ENCODE measurements at places on chromosomes 13 and 19.
A peak's percentile ranks its signal among the peaks of the same experiment; 100 is the strongest.

DNA sequence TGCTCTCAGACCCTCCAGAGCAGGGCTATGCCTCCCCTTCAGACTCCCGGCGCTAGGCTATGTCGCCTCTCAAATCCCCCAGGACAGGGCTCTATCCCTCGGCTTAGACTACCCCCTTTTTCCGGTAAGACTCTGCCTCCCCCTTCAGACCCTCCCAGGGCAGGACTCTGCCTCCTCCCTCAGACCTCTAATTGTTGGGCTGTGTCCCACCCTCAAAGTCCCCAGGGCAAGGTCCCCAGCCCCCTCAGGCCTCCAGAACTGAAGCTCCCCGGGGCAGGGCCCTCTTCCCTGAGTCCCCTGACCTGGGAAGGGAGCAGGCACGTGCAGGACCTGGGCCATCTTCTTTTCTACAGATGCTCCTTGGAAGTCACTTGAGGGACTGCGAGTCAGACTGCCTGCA is 3.2 kb downstream of the KANK2 start:
- DNase-seq, result no peak

- no peak for DNase-seq
Observed at GRCh38 chr19:17946965-17947784, 14.4 kb downstream of the CCDC124 start.

DNA sequence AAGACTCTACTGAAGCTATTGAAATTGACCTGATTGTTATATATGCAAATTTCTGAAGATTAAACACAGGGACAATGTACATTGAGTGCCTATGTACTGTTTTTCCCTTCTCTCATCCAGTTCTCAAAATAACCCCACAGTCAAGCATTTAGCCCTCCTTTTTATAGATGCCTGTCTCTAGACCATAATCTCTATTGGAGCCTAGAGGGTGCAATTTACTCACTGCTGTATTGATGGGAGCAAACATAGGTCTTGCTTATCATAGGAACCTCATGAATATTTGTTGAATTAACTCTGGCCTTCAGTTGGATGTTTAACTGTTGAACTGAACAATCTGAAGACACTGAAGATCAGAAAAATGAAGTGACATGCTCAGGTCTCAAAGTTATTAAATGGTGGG is 183.0 kb downstream of the RFC3 start:
- no peak for DNase-seq

GRCh38 chr19:49132974-49133609 is 13.7 kb downstream of the PPFIA3 start:
- DNase-seq, result no peak

- no peak for DNase-seq
Observed at GRCh38 chr13:24985896-24986295, 110.0 kb upstream of the PABPC3 start.

DNA sequence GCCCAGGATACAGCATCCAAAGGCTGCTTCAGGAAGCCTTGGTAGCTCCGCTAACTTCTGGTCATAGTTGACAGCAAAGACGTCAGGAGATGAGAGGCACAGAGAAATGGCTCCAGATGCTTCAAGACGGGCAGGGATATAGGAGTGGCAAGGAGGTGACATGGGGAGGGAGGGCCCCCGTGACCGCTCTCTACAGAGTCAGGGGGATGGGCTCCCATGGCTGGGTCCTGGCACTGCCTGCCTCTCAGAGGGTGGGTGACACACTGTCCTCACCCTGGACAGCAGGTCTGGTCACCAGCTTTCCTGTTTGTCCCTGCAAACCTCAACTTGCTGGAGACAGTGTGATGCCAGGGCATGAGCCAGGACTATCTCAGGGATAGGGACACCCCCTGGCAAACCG is 10.3 kb upstream of the ZNF14 start:
- no peak for DNase-seq

GRCh38 chr19:8004723-8005513 is 523 bp downstream of the ELAVL1 start:
- no peak for DNase-seq

DNA sequence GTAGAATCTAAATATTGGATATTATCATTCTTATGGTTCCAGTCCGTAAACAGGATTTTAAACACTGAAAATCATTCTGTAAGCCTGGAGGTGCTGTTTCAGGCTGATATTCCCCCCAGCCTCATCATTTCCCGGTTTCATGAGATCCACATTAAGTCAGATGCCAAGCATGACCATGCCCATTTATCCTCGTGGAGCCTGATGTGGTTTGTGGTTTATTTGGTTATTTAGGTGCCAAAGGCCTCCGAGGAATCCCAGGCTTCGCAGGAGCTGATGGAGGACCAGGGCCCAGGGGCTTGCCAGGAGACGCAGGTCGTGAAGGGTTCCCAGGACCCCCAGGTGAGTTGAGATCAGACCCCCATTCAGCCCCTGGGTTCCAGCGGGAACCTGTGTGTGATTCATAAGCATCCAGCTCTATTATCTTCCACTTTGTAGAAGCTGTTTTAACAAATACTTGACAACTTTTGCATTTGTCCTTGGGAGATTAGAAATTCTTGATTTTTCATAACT is 92.5 kb downstream of the RAB20 start:
- no peak for DNase-seq

DNA sequence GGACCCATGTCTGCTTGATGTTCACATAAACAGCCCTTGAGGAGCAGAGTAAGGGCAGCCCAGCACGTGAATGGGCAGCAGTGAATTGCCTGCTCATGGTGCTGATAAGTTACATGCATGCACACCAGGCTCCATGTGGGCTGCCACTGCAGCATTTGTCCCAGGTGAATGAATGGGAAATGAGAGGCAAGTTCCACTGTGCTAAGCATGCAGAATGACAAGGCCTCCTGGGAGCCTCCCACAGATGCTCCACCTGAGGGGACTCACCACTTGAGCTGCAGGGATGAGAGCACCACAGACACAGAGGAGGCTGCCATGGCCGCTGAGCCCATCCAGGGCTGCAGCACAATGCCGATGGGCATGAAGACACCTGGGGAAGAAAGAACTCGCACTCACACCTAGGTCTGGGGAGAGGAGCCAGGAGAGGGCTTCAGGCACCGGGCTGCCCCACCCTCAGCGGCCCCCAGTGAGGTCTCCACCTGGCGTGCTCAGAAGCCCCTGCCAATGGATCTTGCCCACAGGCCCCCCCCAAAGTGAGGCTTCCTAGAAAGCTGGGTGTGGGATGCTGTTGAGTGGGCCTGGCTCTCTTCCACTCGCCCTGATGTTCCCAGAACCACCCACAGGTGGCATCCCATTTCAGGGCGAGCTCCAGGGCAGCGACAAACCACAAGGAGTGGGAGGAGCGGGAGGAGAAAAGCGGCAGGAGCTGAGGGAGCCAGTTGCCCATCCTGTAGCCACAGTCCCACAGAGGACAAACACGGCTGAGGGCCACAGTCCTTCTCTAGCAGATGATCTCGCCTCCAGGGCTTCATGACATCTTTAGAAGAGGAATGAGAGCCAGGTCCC is 73.8 kb downstream of the CCDC70 start:
- no peak for DNase-seq

GRCh38 chr19:13795595-13796300 is 505 bp downstream of the ZSWIM4 start:
- no peak for DNase-seq

- peak; percentile 13 for DNase-seq
Observed at GRCh38 chr13:34469196-34469986, 472.7 kb upstream of the NBEA start.

DNA sequence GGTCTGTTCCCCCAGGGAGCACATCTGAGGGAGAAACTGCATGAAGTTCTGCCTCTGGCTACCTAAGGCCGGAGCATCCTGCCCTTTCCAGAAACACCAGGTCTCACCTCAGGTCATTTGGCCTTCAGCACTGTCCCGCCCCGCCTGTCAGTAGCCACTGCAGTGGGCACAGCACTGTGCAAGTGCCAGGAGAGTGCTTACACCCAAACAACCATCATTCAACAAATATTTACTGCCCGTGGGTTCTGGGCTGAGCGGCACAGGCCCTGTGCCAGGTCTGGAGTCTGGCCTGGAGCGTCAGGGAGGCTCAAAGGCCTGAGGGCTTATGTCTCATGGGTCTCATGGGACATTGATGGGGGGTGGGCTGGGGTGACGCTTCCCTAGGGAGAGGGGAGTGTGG is 2.8 kb downstream of the USF2 start:
- no peak for DNase-seq

- peak; percentile 37 for DNase-seq
Observed at GRCh38 chr13:88196106-88196505, 524.9 kb downstream of the SLITRK5 start.

DNA sequence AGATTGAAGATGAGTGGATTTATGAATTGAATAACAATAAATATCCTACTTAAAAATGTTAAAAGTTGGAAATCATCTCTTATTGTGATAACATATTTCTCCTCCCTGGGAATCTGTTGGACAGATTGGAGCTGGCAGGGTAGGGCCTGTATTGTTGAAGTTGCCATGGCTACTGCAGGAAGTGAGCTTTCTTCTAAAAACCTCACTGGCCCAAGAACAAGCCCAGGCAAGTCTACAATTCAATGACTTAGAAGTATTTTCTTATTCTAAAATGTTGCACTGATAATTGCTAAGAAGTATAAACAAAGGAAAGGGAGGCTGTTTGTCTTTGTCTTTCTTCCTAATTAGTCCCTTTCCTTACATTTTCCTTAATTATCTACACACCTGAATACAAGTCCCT is 112.1 kb downstream of the DLEU7 start:
- DNase-seq, result no peak

DNA sequence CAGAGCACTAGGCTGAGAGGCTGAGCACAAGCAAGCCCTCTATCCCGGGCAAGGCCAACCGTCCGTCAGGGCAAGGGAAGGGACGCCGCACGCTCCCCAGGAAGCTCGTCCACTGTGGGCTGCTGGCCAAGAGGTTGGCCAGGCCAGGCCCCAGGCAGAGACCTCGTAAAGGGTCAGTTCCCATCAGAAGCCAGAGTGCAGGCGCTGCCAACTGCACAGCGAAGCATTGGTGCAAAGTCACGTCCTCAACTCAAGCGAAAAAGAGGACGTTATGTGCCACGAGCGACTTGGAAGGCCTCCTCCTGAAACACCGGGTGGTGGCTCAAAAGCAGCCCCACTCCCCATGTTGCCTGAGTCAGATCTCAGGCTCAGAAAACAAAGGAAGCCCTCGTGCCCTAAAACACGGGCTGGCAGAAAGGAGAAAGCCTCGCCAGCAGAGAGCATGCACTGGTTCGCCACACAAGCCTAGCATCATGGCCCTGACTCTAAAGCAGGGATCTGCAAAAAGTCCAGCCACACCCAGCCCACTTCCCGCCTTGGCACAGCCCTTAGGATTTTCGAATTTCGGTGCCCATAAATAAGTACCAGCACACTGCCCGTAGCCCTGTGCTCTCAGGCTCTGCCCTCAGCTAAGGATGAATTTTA is 4.7 kb downstream of the AKAP8 start:
- no peak for DNase-seq

- DNase-seq, result no peak
Observed at GRCh38 chr13:45109102-45109720, 11.1 kb upstream of the GTF2F2 start.

DNA sequence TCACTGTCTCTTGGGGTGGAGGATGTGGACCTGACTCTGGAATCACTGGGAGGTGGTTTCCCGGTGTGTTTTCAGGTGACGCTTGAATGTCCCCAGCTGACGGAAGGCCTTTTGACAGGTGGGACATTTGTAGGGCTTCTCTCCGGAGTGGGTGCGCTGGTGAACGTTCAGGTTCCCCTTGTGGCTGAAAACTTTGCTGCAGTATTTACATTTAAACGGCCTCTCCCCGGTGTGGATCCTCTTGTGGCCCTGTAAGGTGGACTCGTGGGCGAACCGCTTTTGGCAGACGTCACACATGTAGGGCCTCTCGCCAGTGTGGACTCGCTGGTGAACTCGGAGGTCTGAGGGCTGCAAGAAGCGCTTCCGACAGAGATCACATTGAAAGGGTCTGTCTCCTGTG is 7.8 kb downstream of the ZSCAN5B start:
- DNase-seq, result no peak

DNA sequence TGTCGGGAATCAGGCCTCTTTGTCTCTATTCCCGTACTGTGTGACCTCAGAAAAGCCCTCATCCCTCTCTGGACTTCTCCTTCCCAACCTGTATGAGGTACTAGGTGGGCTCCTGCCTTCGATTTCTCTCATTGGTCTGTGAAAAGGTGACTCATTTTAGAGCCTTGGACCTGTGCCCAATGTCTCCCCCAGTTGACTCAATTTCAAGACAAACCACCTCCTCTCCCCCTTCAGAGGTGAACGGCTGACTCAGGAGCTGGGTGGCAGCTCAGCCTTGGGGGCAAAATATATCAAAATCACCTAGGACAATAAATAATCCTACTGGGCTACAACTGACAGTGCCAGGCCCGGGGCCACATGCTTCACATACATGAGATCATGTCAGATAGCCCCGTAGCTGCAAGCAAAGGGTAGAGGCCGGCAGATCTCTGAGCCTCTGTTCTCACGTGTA is 630 bp downstream of the COQ8B start:
- DNase-seq, result peak; percentile 53

DNA sequence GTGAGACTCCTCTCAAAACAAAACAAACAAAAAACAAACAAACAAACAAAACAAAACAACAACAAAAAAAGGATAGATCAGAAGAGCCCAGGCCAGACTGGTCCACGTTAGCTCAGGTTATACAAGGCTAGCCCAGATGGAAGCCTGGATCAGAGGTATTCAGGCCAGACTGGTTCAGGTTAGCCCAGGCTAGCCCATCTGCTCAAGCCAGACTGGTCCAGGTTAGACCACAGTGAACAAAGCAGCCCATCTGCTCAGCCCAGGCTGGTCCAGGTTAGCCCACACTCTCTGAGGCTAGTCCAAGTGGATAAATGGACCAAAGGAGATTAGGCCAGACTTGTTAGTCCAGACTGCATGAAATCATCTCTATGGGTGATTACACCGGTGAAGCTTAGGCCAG is 41.2 kb downstream of the CCL25 start:
- no peak for DNase-seq

- no peak for DNase-seq
Observed at GRCh38 chr13:46614582-46614981, 61.6 kb downstream of the LRCH1 start.

All from BE2C (cell line).